HT-29 (cell line): ENCODE measurements at places on chromosomes 3 and 15. TPM values are rescaled to one million over a fixed set of nuclear protein-coding genes. Genes with fewer than 3 reads are reported as not detected.

- no peak for DNase-seq
Measured at GRCh38 chr3:190105876-190106275, 14.8 kb downstream of the P3H2 start.

DNA sequence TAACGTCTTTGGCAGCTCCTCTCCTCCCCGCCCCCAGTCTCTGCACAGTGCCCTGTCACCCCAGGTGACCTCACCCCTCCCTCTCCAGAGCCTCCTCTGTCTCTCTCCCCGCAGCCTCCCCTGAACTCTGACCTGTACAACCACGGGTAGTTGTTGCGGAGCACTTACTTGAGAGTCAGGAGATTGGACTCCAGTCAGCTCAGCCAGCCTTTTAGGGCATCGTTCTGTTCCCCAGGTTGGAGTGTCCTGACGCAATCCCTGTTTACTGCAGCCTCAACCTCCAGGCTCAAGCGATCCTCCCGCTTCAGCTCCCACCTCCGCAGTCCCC is 177.7 kb downstream of the UACA start:
- DNase-seq, result no peak

GRCh38 chr3:112056451-112056929 is 22.0 kb downstream of the TMPRSS7 start:
- DNase-seq, result no peak

RTP1 gene
- not detected in 2 replicates for total RNA-seq

IMP3 gene
- total RNA-seq, result 186 and 250 TPM in 2 replicates
